ENCODE measurements at places on chromosomes 2 and 18.

DNA sequence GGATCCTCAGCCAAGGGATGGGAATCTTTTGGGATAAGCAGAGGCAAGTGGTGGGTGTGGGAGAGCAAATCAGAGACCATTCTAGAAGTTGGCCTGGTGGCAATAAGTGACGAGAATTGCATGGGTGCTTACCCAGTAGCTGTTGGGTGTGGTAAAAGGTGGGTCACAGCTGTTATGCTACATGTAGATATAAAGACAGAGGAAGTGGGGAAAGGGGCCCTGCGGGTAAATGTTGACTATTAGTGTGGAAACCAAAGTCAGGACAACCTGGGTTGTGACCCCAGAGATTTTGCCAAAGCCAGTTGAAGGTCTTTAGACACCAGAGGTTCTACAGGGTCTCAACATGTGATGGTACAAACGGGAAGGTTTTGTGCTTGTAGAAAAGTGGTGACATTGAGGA, 443.6 kb upstream of the HNRNPA3 start:
- no peak for DNase-seq

GRCh38 chr2:220117025-220117424, 489.6 kb downstream of the SLC4A3 start:
- no peak for DNase-seq

DNA sequence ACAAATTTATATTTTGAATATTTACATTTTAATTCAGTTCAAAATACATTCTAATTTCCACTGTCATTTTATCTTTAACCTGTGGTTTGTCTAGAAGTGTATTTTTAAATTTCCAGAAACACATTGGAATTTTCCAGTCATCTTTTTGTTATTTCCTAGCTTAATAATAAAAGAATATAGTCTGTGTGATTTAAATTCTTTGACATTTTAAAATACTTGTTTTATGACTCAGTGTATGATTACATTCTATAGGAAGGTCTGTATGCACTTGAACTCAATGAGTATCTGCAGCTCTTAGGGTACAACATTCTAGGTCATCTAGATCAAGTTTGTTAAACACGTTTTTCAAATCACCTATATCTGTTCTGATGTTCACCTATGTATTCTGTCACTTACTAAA, 88.3 kb upstream of the MBOAT2 start:
- DNase-seq: no peak

DNA sequence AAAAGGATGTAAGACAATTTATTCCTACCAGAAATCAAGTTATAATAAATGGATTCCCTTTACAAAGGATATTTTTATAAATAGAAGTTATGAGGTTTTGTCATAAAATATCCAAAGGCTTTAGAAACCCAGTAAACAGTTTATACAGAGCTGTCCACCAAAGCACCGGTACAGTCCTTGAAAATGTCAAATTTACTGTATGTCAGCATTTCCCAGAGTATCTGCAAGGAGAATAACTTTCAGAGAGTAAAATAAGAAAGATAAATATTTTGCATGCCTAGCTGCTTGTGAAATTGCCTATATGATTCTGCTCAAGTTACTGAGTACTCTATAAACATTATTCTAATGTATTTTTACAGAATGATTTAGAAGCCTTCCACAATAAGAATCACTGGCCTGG, 923.3 kb upstream of the DDX18 start:
- no peak for DNase-seq

DNA sequence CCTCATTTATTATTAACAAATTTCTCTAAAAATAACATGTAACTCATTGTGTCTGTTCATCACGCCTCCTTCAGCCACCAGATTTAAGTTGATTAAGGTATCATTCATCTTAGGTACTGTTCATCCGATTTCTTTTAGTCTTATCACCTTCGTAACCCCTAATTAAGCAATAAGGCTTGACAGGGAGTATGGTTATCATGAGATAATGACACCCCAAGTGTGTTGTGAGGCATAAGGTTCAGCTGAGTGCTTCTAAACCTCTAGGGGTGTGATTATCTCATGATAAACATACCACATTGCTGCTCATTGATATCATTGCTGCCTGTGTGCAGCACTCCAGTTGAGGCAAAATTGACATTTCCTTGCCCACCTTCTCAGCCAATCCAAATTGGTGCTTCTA, 158.9 kb upstream of the BOD1L2 start:
- DNase-seq: no peak

DNA sequence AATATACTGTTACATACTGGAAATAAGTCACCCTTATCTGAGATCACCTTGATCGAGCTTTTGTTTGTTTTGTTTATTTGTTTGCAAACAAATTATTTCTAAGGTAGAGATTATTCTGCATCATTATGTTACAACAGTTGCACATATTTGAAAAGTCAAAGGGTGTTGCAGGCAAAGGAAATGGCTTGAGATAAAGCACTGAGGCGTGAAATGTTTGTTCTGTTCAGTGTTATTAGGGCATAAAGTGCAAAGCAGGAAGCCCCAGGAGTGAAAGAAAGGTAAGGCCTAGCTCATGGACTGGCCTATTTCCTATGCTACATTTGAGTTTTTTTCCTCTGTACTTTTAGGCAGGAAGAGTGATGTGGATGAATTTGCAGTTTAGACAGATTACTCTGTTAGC, 1815.6 kb upstream of the LRRTM1 start:
- no peak for DNase-seq

DNA sequence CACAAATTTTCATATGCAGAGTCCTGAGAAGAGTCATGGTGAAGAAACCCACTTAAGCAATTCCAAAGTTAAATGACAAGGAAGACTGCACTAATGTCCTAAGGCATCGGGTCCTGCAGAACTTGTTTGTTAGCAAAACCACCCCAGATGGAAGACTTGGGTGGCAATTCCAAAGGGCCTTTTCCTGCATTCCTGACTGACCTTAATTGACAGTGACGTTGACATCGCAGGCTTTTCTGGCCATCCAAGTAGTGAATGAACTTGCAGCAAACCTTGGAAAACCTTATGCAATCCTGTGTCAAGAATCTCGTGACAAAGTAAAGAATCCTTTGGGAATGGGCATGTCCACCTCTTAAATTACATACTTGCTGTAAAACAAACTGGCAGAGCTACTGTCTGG, 112.5 kb upstream of the SH3BP4 start:
- DNase-seq: peak; percentile 38

DNA sequence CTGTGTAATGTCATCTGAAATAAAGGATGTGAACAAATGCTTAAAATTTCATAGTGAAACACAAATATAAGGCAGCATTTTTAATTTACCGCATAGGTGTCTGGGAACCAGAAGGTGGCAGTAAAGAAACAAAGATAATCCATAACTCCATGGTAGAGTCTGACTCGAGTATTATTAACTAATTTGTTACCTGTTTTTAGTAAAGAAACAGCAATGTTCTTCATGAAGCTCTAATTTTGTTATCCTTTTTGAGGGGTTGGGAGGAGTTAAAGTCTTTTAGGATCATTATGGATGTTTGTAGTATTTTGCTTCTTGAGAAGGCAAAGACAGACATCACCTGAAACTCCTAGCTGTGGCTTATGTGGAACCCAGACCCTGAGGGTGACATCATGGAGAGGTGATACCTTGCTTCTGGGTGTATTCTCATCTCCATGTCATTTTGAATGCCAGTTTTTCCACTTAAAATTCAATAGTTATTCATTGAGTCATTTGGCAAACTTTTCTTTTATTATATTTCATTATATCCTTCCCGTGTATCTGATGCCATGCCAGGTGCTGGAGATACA, 286.2 kb upstream of the EPAS1 start:
- peak; percentile 28 for DNase-seq

GRCh38 chr2:9311488-9311887, 104.9 kb downstream of the ASAP2 start:
- DNase-seq: no peak

DNA sequence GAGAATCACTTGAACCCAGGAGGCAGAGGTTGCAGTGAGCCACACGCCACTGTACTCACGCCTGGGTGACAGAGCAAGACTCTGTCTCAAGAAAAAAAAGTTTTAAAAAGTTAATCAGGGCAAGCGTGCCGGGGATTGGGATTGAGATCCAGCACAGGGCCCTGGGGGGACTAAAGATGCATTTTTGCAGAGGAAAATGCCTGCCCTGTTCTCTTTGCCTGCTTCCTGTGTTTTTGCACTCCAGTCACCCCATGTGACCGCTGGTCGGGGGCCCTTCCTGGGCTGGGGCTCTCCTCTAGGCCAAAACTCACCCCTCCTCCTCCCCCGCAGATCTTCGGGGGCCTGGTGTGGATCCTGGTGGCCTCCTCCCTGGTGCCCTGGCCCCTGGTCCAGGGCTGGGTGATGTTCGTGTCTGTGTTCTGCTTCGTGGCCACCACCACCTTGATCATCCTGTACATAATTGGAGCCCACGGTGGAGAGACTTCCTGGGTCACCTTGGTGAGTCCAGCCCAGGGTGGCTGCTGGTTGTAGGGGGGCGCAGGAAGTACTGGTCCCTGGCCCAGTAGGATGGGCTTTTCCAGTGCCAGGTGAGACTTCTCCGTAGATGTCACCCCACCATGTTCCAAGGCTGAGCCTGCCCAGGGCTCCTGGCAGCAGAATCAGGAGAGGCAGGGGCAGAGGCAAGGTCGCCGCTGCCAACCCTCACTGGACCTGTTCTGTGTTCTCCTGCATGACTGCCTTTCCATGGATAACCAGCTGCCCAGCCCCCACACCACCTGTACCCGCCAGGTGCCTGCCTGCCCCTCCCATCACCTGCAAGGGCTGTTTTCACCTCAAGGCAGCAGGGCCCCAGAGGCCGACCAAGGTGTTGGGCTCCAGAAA, 22.4 kb downstream of the MAL start:
- DNase-seq: peak; percentile 78
